H9 (cell line): ENCODE measurements at places on chromosomes 7 and 10. TPM values are rescaled to one million over a fixed set of nuclear protein-coding genes. Genes with fewer than 3 reads are reported as not detected.
A peak's percentile ranks its signal among the peaks of the same experiment; 100 is the strongest.

The UNC5B gene
- total RNA-seq, result 28.4 and 29.7 TPM in 2 replicates

The CHRM2 gene
- total RNA-seq, result not detected in 2 replicates

GRCh38 chr7:18320971-18321567 is 174.5 kb upstream of the HDAC9 start:
- no peak for DNase-seq

DNA sequence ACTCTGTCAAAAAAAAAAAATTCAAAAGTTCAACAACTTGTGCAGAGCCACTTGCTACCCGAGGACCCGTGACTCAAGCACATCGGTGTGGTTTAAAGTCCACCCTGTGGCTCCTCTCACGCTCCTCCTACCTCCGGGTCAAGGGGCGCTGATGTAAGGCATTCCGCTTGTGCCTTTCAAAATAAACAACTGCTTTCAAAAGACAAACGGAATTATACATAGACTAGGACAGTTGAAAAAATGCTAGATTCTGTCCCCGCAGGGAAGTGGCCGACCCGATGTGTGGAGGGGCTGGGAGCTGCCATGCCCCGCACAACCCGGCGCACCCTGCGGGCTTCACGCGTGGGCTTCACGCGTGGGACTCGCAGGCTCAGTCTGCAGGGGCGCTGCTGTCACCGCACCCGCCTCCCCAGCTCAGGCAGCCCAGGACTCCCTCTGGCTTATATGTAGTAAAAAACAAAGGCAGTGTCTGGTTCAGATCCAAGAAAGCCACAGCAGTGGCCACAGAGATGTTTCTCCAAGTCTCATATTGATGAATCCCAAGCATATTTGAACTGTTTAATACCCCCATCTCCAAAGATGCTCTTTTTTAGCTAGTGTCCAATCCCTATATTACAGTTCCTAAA is 239.7 kb upstream of the INHBA start:
- peak; percentile 32 for DNase-seq

- DNase-seq, result no peak
These were observed 119.0 kb downstream of the GRID1 start for GRCh38 chr10:86247588-86247987.

- no peak for DNase-seq
These were observed 298.5 kb upstream of the FOXK1 start for GRCh38 chr7:4383584-4383983.

- DNase-seq, result no peak
These were observed 59.7 kb upstream of the PRSS1 start for GRCh38 chr7:142689439-142690120.

DNA sequence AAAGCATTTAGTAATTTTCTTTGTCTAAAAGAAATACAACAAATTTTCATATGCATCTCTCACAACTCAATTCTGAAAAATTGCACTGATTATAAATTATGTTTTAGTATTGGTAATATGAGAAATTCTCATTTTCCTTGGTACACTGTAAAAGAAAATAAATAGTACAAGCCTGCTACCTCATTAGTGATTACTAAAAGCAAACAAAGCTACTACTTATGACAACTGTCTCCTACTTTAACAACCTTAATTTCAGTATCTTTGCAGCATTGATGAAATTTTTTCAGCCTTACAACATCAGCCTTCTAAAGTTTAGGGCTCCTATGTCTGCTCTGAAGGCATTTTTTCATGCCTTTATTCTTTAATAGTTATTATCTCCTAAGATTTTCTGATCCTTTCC is 65.7 kb downstream of the MINDY3 start:
- DNase-seq, result no peak

DNA sequence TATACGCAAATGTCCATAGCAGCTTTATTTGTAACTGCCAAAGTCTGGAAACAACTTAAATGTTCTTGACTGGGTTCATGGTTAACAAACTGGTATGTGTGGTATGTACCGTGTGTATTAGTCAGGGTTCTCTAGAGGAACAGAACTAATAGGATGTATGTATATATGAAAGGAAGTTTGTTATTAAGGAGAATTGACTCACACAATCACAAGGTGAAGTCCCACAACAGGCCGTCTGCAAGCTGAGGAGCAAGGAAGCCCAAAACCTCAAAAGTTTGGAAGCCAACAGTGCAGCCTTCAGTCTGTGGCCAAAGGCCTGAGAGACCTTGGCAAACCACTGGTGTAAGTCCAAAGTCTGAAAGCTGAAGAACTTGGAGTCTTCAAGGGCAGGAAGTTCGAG is 66.8 kb downstream of the TMEM168 start:
- no peak for DNase-seq

GRCh38 chr10:34667177-34667576 is 147.9 kb downstream of the PARD3 start:
- DNase-seq, result no peak

GRCh38 chr7:35646289-35647023 is 48.5 kb downstream of the HERPUD2 start:
- no peak for DNase-seq
